ENCODE measurements at places on chromosomes 1 and 21.

GRCh38 chr1:117389284-117389683, 22.0 kb downstream of the MAN1A2 start:
- no peak for DNase-seq

DNA sequence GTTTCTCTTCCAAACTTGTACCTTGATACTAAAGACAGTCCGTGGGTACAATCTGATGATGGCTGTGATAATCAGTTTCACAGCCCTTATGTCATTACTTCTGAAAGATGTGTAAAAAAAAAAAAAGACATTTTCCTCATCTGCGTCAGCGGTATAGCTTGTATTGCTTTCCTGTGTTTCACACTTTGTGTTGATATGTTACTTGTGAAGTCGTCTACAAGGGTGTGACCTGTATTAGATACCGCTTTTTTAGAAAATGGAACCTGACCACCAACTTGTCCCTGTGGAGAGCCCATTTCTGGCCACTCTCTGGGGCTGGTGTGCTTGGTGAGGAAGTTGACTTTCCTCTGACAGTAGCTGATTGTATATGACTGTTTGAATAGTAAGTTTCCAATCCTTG, 50.5 kb downstream of the PEX14 start:
- DNase-seq, result no peak

- DNase-seq, result no peak
Observed at GRCh38 chr1:36463463-36463802, 751 bp downstream of the MRPS15 start.

GRCh38 chr1:18913065-18913835, 10.9 kb upstream of the ALDH4A1 start:
- peak; percentile 85 for DNase-seq

DNA sequence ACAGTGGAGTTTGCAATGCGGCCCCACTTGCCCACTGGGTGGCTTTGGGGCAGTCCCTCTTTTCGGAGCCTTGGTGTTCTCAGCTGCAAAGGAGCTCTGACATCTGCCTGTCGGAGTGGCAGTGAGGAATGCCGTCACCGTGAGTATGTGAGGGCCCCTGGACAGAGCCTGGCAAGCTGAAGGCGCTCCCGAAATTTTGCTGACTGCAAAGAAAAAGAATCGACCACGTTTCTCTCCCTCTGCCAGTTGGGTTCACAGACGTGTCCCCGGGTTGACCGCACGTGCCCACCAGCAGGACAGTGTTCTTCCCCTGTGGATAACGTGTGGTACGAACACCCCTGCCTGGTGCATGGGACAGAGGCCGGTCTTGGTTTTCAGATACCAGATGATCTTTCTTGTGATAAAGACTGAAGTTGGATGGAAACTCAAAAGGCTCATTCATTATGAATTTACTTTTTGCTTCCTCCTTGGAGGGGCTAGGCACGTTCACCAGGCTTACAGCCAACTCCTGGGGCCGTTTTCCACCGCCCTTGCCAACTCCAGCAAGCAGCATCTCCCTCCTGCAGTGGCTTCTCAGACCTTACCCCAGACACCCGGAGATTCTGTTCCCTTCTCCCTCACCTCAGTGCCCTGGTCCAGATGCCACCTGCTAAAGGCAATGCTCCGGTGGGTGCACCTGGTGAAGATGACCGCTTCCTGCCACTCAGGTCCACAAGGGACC, 29.7 kb downstream of the ECE1 start:
- DNase-seq, result no peak

DNA sequence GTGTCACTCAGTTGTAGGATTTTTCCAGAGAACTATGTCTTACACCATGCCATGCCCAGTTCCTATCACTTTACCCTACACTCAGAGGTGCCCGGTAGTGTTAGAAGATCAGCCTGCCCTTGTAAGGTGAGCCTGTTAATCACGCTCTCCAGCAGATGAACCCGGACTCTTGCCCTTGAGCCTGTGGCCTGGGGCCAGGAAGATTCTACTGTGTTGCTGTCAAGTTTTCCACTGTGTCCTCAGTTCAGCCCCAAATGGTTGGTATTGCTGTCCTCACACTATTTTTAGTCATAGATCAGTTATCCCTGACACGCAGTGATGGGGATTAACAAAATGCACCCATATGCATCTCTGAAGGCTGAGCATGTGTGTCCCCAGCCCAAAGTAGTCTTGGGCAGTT, 105.0 kb upstream of the SPAG17 start:
- DNase-seq, result no peak

Data from HT1080 (cell line).